H1 (cell line): ENCODE measurements at places on chromosomes 11 and 22.

- no peak overlapping the region for H3K4me3 ChIP-seq
- no peaks in the 10 kb centered on the region for H3K36me3 ChIP-seq
- peaks cover 6% of the 10 kb centered on the region for H3K4me1 ChIP-seq
- DNase-seq: no peak
- no peaks in the 10 kb centered on the region for H3K27me3 ChIP-seq
Measured at GRCh38 chr22:42324990-42325710, 54.7 kb upstream of the TCF20 start.

DNA sequence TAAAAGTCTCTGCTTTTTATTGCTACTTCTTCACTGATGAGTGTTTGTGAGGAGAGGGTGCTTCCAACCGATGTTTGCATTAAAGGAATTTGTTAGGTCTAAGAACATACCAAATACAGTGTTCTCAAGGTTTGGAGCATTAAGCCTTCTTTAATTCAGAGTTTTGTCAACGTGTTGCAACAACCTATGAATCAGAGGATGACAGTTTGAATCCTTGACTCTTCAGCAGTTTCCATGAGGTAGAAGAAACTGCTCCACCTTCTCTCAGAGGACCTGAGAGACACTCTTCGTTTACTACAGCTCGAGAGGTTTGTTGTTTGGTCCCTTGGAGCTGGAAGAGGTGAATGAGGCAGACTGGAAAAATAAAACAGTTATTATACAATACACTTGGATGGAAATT is 55.7 kb downstream of the NCAM1 start:
- H3K27me3 ChIP-seq: no peaks in the 10 kb centered on the region
- no peak overlapping the region for H3K4me3 ChIP-seq
- DNase-seq: no peak
- H3K4me1 ChIP-seq: no peaks in the 10 kb centered on the region

DNA sequence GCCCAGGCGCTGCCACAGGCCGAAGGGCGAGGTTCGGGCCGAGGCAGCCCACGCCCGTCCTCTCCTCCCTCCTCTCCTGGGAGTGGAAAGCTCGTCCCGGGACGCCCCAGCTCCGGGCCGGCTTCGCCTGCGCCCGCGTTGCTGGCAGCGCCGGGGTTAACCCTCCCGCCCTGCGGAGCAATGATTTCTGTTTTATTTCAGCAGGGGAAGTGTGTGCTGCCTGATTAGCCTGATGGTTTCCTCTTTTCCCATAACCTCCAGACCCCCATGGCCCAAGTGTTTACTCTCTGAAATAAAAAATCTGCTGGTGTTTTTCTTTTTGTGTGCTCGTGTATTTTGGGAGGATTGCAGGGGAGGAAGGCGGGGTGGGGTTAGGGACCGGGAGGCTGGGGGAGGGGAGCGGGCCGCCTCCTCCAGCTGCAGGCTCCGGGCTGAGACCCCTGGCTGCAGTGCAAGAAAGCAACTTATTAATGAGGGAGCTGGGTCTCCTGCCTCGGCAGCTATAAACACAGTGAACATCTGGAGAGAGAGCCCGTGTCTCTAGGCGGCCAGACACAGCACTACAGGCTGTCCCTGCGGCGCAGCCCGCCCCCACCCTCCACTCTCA is 38.6 kb downstream of the ETS1 start:
- no peak overlapping the region for H3K27ac ChIP-seq
- H3K36me3 ChIP-seq: no peaks in the 10 kb centered on the region
- H3K4me1 ChIP-seq: peaks cover 7% of the 10 kb centered on the region
- peaks cover 64% of the 10 kb centered on the region for H3K27me3 ChIP-seq
- peak; percentile 64 for DNase-seq

DNA sequence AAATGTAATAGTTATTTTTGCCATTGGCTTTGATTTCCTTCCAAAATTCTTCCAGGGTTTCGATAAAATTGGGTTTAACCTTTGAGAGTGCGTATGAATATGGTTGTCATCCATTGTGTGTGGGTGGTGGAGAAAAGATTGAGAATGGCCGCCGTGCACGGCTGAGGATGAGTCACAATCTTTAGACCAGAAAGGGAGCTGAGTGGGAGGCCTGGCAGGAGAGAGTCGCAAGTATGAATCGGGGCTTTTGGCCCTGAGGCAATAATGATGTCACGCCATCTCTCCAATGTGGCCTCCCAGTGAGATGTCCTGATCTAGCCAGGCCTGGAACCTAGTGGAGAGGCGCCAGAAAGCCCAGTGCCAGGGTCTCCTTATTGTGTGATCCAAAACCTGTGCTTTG is 33.1 kb upstream of the SMPD1 start:
- H3K27ac ChIP-seq: no peak overlapping the region
- no peak for DNase-seq
- no peaks in the 10 kb centered on the region for H3K27me3 ChIP-seq
- no peak overlapping the region for H3K4me3 ChIP-seq

DNA sequence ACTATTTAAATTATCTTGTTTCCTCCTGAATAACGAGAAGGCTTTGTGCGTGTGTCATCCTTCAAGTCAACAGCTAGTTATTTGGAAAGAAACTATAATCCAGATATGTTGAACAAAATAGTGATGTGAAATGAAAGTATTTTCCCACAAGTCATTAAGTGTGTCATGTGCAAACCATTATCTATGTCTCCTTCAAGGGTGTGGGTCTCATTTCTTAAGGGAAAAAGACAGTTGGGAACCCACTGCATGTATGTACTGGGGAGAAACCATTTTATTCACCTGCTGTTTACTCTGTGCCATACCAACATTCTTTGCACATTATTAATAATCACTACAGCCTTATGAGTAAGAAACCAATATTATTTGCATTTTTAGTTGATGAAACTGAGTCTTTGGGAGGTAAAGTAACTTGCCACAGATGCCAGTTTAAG is 145.3 kb upstream of the CTSC start:
- H3K27ac ChIP-seq: no peak overlapping the region
- no peaks in the 10 kb centered on the region for H3K27me3 ChIP-seq
- H3K4me3 ChIP-seq: no peak overlapping the region
- no peaks in the 10 kb centered on the region for H3K36me3 ChIP-seq

DNA sequence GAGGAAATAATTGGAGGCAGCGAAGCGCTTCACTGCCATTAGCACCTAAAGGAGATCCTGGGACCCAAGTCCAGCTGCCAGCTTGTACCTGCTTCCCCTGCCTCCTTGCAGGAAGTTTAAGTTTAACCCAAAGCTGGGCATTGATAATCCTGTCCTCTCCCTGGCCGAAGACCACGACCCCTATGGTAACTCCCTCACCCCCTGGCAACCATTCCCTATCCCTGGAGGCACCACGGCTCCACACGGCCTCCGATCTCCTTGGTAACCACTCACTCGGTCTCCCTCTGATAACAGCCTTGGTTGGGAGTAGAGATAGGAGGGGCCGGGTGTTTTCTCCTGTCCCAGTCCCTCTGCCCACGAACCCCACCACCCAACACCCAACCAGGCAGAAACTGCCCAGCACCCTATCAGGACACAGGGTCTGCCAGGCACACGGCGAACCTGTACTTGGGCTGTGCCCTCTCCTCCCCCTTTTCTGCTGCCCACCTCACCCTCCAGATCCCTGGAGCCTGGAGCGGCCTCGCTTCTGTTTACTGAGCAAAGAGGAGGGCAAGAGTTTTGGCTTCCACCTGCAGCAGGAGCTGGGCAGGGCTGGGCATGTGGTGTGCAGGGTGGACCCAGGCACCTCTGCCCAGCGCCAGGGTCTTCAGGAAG is 833 bp downstream of the NHERF4 start:
- no peak overlapping the region for H3K4me3 ChIP-seq
- H3K4me1 ChIP-seq: no peaks in the 10 kb centered on the region
- H3K36me3 ChIP-seq: peaks cover under 1% of the 10 kb centered on the region; the same call in 1 of the 2 replicates
- no peaks in the 10 kb centered on the region for H3K27me3 ChIP-seq
- no peak for DNase-seq

DNA sequence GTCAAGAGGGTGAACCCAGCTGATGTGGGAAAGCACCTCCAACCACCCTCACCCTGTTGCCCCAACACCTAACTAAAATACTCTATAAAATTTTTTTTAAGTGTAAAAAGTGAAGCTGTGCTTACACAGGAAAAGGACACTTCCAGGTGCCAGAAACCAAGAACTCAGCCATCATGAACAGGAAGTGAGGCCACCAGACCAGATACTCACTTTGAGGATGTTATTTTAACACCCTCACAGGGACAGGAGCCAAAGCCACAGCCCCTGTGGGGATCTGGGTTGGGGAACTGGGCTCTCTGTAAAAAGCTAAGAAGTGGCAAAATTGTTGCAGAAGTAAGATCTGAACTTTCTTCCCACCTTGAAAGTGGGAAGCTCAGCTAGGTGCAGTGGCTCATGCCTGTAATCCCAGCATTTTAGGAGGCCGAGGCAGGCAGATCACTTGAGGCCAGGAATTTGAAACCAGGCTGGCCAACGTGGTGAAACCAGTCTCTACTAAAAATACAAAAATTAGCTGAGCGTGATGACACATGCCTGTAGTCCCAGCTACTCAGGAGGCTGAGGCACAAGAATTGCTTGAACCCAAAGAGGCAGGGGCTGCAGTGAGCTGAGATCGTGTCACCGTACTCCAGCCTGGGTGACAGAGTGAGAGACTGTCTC is 3.8 kb downstream of the RSPH14 start:
- H3K36me3 ChIP-seq: no peaks in the 10 kb centered on the region
- peaks cover 2% of the 10 kb centered on the region; the same call in 1 of the 2 replicates for H3K4me1 ChIP-seq
- no peak overlapping the region for H3K27ac ChIP-seq
- H3K4me3 ChIP-seq: no peak overlapping the region
